ENCODE measurements at places on chromosomes 4 and X.

GRCh38 chr4:119693126-119693525 is 64.5 kb upstream of the PDE5A start:
- DNase-seq, result no peak

DNA sequence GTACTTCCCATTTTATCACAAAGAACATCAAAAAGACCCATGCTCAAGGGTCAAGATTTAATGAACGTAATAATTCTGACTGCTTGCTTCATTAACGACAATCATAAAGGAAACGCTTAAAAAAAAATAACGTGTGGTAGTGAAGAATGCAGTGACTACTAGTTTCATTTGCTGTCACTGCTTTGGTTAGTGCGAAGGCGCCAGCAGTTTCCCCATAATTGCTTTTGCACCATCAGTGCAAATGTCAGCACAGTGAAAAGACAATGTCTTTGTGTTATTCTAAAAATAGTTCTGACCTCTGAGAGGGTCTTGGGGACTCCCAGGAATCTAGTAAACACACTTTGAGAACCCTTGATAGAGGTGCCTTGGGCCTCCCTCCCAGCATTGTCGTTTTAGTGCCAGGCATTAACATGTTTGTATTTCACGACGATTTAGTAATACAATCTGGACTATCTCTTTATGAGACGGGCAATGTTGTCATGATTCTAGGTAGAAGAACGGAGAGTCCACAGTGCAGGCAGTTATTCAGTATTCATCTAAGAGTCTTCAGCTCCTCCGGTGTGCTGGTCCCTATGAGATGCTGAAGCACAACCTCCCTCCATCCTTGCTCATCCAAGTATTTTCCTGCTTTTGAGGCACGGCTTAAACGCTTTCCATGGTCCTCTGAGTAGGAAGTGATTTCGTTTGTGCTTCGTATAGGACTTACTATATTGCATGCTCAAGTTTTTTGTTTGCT is 71.0 kb downstream of the AFF1 start:
- DNase-seq, result no peak

GRCh38 chr4:153113061-153113837 is 91.0 kb upstream of the TRIM2 start:
- no peak for DNase-seq

DNA sequence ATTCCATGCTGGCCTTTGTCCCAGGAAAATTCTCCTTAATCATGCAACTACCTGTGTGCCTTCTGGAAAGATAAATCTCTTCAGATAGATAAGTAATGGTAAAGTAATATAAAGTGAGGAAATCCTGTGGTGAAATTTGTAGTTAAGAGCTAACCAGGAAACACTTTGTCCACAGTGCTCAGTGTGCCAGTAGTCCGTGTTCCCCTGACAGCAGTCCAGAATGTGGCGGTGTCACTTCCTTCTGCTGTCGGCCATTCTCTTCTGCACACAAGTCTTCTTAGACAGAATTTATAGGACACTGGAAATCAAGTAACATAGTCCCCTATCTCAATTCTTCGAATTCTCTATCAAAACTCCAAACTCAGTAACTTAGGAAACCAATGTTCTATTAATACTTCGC is 5.7 kb upstream of the CXXC4 start:
- no peak for DNase-seq

DNA sequence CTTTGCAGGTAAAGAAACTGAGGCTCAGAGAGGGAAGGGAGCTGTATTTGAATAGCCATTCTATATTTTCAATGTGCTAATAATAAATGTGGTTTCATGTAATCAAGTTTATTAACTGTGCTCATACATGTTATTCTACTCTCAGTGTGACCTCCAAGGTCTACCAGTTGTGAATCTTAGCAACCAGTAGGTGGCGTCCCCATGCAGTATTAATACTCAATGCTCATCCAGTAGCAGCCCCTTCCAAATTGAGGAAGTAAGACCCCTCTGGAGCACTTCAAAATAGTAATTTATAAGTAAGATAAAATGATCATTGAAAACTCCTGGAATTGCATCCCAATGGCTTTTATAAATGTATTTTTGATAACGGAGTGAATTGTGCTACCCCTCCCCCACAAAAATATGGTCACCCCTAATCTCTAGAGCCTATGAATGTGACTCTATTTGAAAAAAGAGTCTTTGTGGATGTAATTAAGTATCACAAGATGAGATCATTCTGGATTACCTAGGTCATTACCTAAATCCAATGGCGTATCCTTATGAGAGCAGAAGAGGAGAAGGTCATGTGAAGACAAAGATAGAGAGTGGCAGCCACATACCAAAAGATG is 20.4 kb upstream of the SEPSECS start:
- no peak for DNase-seq

DNA sequence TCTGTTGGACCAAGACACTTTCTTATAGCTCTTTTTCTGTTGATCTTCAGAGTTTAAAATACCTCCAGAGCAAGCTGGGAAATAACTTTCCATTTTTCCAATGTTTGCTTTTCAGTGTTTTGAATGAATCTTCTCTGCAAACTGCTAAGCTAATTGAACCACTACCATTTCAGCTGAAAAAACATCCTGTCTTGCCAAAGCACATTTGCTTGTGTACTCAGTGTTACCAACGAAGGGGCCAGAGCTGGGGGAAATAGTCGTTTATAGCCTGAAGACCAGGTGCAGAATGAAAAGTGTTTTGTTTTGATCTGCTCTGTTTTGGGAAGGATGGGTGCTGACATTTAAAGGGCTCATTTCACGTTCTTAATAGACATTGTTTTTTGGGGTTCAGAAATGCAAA is 88.4 kb upstream of the CLNK start:
- no peak for DNase-seq

DNA sequence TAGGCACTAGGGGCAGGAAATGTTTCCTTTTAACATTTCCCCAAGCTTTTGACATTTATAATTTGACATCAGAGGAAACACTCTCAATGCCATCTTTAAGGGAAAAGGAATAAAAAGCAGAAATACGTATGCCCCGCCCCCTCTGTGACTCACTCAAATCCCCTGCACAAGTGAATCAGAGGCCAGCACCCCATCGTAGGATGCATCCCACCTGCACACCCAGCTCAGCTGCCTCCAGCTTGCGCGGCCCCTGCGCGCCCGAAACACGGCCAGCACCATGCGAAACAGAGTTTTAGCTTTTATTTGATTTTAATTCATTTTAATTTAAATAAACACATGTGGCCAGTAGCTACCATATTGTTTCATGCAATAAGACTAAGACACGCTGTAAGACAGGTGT is 29.5 kb downstream of the ABLIM2 start:
- DNase-seq, result no peak

GRCh38 chr4:185112104-185112503 is 31.0 kb upstream of the SLC25A4 start:
- DNase-seq, result no peak

GRCh38 chr4:67343199-67343598 is 202.1 kb downstream of the CENPC start:
- DNase-seq, result no peak

DNA sequence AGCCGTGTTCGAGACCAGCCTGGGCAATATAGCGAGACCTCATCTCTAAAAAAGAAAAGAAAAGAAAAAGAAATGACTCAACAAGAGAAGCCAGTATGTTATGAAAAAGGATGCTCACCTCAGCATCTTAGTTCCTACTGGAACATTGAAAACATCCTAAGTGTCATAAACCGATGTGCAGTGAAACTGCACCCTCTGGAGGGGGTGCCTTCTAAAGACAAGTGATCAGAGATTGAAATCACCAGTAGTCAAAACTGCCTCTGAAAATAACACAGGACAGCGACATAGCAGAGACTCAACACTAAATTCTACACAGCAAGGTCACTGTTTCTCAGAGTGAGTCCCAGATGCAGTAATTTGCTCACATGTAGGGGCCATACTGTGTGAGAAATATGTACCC is 28.0 kb upstream of the ATP6AP2 start:
- DNase-seq, result no peak

GRCh38 chr4:87624698-87625097 is 16.4 kb downstream of the DSPP start:
- DNase-seq, result no peak

GRCh38 chr4:89981789-89982334 is 87.2 kb downstream of the MMRN1 start:
- no peak for DNase-seq

GRCh38 chr4:143599827-143600226 is 86.3 kb downstream of the SMARCA5 start:
- DNase-seq, result no peak

GRCh38 chr4:110617646-110618580 is 5.0 kb downstream of the PITX2 start:
- DNase-seq, result no peak

GRCh38 chr4:26822546-26822945 is 38.1 kb upstream of the STIM2 start:
- DNase-seq, result no peak

- DNase-seq, result peak; percentile 47
These were observed 123.6 kb upstream of the RBPJ start for GRCh38 chr4:26197018-26197779.

GRCh38 chr4:146742416-146742815 is 103.7 kb downstream of the POU4F2 start:
- no peak for DNase-seq

- no peak for DNase-seq
These were observed 14.2 kb downstream of the BST1 start for GRCh38 chr4:15717086-15717485.

DNA sequence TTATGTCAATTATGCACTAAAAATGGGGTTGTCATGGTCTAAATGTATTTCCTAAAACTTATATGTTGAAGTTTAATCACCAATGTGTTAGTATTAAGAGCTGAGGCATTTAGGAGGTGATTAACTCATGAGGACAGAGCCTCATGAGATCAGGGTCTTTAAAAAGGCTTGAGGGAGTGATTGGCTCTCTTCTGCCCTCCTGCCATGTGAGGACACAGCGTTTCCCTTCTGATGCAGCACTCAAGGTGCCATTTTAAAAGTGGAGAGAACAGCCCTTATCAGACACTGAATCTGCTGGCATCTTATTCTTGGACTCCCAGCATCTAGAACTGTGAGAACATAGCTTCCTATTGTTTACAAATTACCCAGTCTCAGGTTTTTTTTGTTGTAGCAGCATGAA is 581.7 kb downstream of the KCNIP4 start:
- no peak for DNase-seq

DNA sequence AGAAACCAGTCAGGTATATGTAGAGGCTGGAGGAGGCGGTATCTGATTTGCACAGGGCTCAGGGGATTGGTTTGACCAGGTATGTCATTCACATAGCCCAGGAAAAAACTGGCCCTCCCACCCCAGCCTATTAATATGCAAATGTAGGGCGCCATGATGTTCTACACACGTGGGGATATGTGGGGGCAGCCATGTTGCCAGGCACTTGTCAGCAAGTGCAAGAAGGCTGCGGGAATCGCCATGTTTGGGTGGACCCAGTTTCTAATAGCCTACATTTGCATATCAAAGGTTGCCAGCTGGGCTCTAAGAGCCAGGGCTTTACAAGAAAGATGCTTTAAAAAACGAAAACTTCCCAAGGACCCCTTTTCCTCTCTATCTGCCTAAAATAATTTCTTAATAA is 335.1 kb downstream of the SMARCA1 start:
- no peak for DNase-seq

- no peak for DNase-seq
These were observed 118.2 kb downstream of the NAF1 start for GRCh38 chr4:163048447-163048846.

GRCh38 chr4:74018771-74019170 is 19.7 kb downstream of the CXCL3 start:
- no peak for DNase-seq

Measured in stimulated activated CD4-positive, alpha-beta T cell treated with anti-CD3 and anti-CD28 coated beads, Interleukin-15, amount 100 ng/mL, for 1 hour (primary cell).